Kidney glomerular epithelial cell (primary cell): ENCODE measurements at places on chromosomes 3 and 15.

GRCh38 chr15:60396100-60396499 lies 1.7 kb downstream of the ANXA2 start:
- no peak for DNase-seq

DNA sequence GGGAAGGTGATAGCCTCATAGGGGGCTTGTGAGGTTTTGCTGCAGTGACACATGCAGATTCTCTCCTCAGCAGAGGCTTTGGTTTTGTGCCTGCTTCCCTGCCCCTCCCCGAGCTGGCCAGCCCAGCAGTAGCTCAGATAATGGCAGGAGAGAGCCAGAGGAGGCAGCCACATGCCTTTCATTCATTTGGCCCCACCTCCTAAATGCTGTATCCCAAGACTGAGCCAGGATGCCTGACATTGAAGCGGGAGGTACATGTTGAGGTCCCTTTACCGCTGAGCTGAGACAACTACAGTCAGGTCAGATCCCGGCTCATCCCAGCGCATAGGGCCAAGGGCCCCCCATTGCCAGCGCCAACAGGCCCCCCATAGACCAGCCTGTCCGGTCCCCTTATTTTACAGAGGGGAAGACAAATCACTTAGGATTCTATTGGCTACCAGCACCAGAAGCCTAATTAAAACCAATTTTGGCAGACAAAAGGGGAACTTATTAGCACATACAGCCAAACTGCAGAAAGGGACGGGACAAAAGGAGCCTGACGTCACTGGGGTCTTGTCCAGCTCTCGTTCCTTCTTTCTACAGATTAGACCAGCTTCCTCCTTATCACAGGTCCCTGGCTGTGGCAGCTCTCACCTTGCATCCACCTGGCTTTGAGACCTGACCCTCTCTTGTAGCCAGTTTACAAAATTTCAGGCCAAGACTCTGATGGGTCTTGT lies 12.1 kb upstream of the POLG start:
- no peak for DNase-seq

DNA sequence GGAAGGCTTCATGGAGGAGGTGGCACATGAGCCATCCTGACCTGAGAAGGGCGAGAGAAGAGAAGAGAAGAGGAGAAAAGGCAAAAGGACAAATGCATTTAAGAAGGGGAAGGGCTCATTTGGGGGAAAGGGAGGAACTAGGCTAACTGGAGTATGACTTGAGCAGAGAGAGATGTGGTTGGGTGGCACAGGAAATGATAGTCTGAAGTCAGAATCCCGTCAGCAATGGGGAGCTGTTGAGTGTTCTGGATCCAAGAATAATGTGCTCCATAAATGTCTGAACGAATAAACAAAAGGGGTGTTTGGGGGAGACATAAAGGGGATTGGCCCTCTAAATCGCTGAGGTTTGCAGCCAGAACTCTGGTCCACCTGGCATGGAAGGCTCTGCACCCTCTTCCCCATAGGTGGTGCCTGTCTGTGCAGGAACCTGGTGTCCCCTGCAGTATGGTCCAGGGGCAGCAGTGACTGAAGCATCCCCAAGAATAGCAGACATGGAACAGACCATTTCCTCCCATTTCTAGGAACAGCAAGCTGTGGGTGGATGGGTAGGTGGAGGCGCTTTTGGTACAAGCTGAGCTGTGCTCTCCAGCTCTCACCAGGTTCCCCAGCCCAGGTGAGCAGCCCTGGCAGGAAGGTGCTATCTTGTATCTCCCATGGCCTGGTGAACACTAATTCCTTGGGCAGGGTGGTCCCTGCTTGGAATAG lies 15.2 kb downstream of the CORO2B start:
- DNase-seq: no peak

DNA sequence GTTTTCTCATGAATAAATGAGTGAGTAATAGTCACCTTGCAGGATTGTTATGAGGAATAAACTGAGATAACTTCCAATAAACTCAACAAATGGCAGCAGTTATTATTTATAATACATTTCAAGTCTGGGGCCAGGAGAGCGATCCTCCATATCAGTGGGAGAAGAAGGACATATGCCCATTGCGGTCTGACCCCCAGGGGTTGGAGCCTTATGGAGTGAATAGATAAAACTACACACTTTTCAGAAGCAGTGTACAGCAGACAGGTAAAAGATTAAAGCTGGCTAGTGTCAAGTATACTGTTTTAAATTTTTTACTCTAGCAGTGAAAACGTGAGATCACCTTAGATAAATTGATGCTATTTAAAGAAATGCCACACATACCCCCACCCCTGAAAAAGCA lies 43.5 kb downstream of the DIPK2A start:
- no peak for DNase-seq

DNA sequence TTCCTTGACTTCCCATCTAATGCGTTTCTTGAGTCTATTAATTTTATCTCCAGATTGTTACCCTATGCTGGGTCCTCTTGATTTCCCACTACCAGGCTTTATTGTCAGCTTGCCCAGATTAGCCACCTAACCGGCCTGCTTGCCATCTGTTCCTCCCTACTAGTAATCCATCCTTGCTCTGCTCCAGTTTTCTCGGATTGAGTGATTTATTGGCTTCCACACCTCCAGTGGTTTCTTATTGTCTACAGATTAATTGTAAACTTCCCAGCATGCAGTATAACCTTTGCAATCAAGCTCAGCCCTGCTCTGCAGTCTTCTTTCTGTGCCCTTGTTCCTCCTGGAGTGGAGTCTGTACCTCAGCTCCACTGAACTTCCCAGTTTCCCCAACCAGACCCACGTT lies 63.4 kb downstream of the ARHGEF26 start:
- DNase-seq: no peak

DNA sequence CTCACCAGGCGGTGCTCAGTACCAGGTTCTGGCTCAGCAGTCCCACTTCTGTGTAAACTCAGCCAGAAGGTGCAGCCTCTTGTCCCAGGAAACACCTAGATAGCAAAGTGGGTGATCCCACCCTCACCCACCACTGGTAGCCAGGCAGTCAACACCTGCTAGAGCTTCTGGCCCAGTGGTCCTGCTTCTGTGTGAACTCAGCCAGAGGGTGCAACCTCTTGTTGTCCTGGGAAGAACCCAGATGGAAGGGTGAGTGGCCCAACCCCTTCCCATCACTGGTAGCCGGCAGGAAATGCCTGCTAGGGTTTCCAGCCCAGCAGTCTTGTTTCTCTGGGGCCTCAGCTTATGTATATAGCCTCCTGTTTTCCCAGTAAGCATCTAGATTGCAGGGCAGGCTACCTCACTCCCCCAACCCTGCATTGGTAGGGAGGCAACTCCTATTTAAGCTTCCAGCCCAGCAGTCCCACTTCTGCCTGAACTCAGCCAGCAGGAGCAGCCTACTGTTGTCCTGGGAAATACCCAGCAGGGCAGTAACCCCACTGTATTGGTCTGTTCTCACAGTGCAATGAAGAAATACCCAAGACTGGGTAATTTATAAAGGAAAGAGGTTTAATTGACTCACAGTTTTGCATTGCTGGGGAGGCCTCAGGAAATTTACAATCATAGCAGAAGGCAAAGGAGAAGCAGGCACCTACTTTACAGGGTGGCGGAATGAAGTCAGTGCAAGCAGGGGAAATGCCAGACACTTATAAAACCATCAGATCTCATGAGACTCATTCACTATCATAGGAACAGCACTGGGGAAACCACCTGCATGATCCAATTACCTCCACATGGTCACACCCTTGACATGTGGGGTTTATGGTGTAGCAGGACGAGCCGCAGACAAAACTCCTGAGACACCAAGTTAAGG lies 110.6 kb downstream of the DTWD1 start:
- DNase-seq: no peak

GRCh38 chr3:3902161-3902560 lies 102.9 kb downstream of the LRRN1 start:
- DNase-seq: no peak

- no peak for DNase-seq
These were observed 3.6 kb upstream of the CD276 start for GRCh38 chr15:73680549-73680948.

GRCh38 chr15:72033711-72034110 lies 84.2 kb downstream of the MYO9A start:
- no peak for DNase-seq

GRCh38 chr3:68206524-68207117 lies 552.2 kb upstream of the SUCLG2 start:
- DNase-seq: no peak

DNA sequence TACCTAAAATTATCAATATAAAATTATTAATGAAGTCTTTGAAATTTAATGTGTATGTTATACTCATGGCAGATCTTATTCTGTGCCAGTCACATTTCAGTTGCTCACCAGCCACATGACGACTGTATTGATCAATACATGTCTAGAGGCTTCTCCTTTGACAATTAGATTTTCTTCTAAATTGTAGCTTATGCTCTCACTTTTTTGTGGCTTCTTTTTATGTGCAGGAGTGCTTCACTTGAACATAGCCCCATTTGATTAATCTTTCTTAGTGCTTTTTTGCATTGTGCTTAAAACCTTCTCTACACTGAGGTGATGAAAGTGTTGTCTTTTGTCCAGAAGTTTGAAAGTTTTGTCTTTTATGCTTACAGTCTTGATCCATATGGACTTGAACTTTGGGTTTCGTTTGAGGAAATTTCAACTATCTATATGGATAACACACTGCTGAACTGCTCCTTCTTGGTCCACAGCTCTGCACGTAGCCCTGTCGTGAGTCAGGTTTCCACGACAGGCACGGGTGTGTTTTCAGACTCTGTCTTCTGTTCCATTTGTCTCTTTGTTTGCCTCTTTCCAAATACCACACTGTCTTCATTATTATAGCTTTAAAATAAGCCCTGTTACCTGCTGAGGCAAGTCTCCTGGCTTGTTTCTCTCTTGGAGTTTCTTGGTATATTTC lies 393.9 kb upstream of the CFAP20DC start:
- no peak for DNase-seq

- no peak for DNase-seq
These were observed 17.1 kb downstream of the LDHAL6B start for GRCh38 chr15:59223736-59224135.

GRCh38 chr3:187082758-187083375 lies 56.4 kb downstream of the RPL39L start:
- DNase-seq: no peak

- no peak for DNase-seq
These were observed 151.6 kb downstream of the BBX start for GRCh38 chr3:107674371-107674770.

- DNase-seq: no peak
These were observed 262.7 kb upstream of the CTDSPL start for GRCh38 chr3:37598808-37599581.

DNA sequence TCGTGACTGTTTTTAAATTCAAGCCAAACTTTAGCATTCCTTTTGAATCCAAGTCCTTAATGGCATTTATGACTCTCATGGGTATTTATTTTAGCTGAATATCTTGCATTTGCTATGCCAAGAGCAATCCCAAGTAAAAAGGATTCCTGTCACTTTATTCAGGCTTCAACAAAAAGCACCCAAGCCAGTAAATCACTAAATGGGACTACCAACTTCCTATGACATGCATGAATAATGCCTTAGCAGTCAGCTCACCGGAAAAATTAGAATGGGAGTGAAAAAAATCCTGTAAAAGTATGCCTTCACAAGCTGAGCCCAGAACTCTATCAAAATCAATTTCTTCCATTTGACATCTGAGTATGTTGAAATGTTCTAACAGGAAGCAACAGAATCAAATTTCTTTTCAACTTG lies 1297.9 kb downstream of the ROBO2 start:
- peak; percentile 16 for DNase-seq

DNA sequence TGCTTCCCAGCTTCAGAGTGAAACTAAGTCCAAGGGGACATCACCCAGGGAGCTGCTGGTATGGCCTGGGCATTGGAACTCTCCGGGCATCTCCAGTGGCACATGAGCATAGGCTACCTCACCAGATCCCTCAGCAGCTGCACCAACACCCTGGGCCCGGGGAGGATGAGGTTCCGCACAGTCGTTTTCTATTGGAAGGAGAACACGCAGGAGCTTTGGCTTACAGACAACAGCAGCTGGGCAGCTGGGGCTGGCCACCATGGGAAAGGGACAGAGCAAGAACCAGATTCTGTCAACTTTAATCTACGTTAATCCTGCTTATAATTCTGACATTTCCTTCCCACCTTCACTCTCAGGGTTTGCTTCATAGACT lies 65.5 kb downstream of the MYO1E start:
- no peak for DNase-seq

GRCh38 chr3:42101048-42101447 lies 9.9 kb downstream of the TRAK1 start:
- no peak for DNase-seq

DNA sequence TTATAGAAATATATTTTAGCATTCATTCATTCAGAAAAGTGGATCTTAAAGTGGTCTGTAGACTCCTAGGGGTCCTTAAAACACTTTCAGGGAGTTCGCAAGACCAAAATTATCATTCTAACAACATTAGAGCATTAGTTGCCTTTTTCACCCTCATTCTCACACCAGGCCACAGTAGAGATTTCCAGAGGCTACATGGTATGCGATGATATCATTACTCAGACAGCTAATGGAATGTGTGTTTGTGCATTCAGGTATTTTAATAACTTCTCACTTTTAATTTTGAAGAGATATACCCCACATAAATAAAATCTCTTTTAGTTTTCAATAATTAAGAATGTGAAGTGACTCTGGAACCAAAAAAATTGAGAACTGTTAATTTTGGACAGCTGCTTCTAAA lies 206.9 kb downstream of the NSUN3 start:
- DNase-seq: peak; percentile 79

DNA sequence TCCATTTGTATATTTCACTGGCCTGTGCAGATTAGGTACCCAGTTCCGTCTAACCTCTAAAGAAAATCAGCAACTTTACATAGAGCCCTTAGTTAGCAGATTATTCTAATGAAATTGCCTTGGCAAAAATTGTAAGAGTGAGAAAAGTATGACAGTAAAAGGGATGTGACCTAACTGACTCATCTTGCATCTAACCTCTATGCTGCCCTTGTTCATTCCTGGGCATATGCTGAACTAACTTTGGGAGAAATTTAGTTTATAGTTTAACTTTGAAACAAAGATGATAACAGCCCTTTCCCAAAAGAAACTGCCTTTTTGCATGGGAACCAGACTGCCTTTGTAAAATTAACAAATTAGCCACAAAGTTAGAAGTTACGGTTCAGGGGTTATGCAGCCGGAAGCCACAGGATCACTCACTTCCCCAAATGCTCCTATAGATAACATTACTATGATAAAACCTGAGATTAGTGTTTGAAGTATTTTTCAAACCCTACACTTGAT lies 839.8 kb upstream of the ALCAM start:
- no peak for DNase-seq

DNA sequence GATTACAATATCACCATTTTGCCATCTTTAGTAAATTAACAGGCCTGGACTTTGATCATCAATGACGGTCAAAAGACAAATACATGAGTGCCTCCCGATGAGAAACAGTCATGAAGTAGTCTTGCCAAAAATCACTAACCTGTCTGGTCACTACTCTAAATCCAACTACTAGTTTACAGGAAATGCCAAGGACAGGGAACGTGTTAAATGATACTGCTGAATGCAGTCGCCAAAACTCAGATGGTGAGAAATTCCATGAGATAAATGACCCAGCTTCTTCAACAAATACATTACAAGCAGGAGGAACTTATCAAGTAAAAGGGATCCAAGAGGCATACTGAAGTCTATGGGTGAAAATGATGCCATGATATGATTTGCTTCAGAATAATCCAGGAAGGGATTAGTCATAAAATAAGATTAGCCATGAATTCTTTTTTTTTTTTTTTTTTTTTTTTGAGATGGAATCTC lies 35.8 kb upstream of the ATP13A3 start:
- DNase-seq: no peak
